ENCODE measurements at places on chromosomes 16 and 17. TPM values are rescaled to one million over a fixed set of nuclear protein-coding genes. Genes with fewer than 3 reads are reported as not detected.

CD300E gene
- not detected for total RNA-seq

DNA sequence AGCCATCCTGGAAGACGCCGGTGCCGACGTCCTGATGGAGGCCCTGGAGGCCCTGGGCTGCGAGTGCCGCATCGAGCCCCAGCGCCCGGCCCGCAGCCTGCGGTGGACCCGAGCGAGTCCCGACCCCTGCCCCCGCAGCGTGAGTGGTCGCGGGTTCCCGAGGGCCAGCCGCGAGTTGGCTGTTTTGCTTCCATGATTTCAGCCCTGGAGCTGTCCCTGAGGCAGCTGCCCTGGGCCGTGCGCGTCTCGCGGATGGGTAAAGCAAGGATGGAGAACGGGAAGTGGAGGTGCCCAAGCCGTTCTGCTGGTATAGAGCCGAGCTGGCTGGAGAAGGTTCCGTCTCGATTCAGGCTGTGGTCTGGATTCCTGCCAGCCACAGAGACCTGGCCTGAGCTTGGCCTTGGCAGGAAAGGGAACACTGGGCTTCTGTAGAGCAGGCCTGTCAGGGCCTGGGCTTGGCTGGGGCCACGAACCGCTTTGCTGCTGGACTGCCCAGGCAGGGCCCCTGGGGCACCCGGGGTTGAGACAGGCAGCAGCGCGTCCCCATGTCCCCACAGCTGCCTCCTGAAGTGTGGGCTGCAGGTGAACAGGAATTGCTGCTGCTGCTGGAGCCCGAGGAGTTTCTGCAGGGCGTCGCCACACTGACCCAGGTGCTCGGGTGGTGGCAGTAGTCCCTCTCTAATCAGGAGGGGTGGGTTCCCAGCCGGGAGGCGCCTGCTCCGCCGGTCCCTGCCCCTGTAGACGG, 941 bp upstream of the MRPS34 start:
- no peak for DNase-seq

DNA sequence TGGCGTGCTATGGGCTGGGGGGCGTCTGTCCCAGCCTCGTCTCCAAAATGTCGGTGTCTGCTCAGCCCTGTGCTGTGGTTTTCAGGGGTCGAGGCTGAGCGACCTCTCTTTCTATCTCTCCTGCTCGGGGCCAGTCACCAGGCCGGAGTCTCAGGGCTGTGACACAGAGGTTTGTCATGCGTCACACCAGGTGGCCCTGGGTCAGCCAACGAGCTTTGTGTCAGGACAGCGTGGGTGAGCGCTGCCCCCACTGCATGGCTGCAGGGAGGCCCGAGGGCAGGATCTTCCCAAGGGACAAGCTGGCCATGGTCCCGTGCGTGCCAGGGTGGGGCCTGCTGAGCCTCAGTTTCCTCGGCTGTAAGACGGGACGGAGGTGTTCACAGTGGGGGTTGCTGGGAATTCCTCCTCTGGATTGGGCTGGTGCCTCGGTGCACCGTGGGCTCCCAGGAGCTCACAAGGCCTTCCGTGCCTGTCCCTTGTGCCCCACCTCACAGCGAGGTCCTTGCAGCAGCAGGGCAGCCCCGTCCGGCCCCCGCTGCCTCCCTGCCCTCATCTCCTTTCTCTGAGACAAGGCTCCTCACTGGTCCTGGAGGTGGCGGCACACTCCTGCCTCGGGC, 50.5 kb downstream of the CBFA2T3 start:
- DNase-seq, result no peak

DNA sequence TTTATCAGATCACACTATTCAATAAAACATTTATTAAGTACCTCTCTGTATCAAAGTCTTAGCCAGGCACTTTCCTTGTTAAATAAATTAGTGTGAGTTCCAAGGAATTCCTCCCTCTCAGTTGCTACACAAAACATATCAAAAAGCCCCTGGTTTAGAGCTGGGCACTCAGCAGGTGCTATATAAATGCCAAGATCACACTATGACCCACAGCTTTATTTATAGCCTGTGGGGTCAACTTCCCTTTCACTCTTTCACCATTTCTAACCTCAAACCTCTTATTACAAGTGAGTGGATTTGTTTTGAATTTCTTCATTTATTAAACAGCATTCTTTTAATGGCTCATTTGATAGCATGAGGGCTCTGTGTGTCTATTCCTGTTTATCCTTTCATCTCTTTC, 112.6 kb upstream of the MPHOSPH6 start:
- DNase-seq, result no peak

Measured in type B pancreatic cell (in vitro differentiated cells).